Uterus (tissue), 4 donors: ENCODE measurements at places on chromosomes 1 and 21.

- no peaks in the 10 kb centered on the region for H3K36me3 ChIP-seq
- H3K4me3 ChIP-seq = no peak overlapping the region
- H3K27me3 ChIP-seq = no peaks in the 10 kb centered on the region
- no peak for DNase-seq
- H3K27ac ChIP-seq = peak overlapping the region; percentile 74
Measured at GRCh38 chr1:155960081-155960745, 18.1 kb downstream of the ARHGEF2 start.

- no peak overlapping the region for H3K4me3 ChIP-seq
- H3K36me3 ChIP-seq = no peaks in the 10 kb centered on the region
- DNase-seq = no peak
- H3K27me3 ChIP-seq = no peaks in the 10 kb centered on the region
- H3K4me1 ChIP-seq = no peaks in the 10 kb centered on the region
Measured at GRCh38 chr1:15735304-15736037, 587 bp upstream of the SLC25A34 start.

- H3K27me3 ChIP-seq = no peaks in the 10 kb centered on the region
- DNase-seq = no peak
- H3K4me3 ChIP-seq = no peak overlapping the region
Measured at GRCh38 chr21:24989516-24989915, 617.8 kb downstream of the MRPL39 start.

- no peaks in the 10 kb centered on the region for H3K27me3 ChIP-seq
- H3K4me3 ChIP-seq = no peak overlapping the region
- no peaks in the 10 kb centered on the region for H3K36me3 ChIP-seq
- no peak overlapping the region for H3K27ac ChIP-seq
- H3K4me1 ChIP-seq = no peaks in the 10 kb centered on the region
Measured at GRCh38 chr1:115501476-115501875, 140.3 kb upstream of the VANGL1 start.

GRCh38 chr1:75964760-75965408 is 32.7 kb upstream of the ASB17 start:
- DNase-seq = no peak
- no peak overlapping the region for H3K4me3 ChIP-seq
- H3K27ac ChIP-seq = no peak overlapping the region
- H3K36me3 ChIP-seq = no peaks in the 10 kb centered on the region
- H3K4me1 ChIP-seq = no peaks in the 10 kb centered on the region

DNA sequence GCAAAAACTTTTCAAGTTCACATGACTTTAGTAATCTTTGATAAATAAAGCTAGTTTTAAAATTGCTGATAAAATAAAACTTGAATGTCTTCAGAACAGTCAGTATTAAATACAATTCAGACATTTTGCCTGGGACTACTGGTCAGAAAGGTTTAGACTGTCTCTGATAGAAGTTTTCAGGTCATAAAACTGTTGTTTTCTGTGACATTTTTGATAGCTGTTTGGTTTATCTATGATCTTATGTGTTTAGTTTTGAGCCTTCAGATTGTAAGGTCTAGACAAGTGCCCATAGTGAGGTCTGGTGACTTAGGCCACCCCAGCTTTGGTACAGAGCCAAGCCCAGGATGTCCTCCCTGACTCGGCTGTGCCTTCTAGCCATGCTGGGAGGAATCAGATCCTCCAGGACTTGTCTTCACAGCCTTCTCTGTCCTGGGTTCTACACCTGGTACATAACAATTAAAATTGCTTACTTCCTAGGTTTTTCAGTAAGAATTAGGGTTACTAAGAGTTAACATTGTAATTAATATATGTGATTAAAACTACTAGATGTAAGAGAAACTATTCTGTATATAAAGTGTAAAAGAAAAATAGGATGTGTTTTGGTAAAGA is 15.1 kb upstream of the DNAH14 start:
- H3K4me3 ChIP-seq = no peak overlapping the region
- no peaks in the 10 kb centered on the region for H3K36me3 ChIP-seq
- no peaks in the 10 kb centered on the region for H3K4me1 ChIP-seq
- H3K27ac ChIP-seq = no peak overlapping the region

DNA sequence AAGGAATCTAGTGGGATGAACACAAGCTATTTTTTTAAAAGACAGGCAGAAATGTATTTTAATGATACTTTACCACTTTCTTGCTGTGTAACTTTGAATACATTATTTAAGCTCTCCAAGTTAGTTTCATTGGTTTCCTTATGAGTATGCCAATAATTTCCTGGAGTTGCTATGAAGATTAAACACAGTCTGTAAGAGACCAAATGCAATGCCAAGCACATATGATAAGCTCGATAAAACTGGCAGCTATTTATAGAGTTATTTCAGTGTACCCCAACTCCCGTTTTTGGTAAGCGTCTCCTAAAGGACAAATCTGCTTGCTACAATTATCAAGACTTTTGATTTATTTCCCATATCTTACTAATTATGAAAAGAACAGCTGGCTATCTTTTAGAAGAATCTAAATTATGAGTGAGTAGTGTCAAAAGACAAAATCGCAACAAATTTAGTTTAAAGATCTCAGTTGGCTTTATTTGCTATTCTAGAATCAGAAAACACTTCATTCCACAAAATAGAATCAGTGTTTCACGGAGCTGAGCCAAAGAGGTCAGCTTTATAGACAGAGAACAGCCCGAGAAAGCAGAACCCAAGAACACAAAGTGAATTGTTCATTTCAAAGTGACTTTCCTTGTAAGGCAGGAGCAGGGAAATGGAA is 7.2 kb upstream of the MAP10 start:
- no peak overlapping the region for H3K4me3 ChIP-seq
- H3K27me3 ChIP-seq = no peaks in the 10 kb centered on the region
- H3K36me3 ChIP-seq = no peaks in the 10 kb centered on the region
- no peak for DNase-seq
- no peaks in the 10 kb centered on the region for H3K4me1 ChIP-seq
- no peak overlapping the region for H3K27ac ChIP-seq

- no peaks in the 10 kb centered on the region for H3K4me1 ChIP-seq
- H3K4me3 ChIP-seq = no peak overlapping the region
- H3K27ac ChIP-seq = no peak overlapping the region
- no peaks in the 10 kb centered on the region for H3K36me3 ChIP-seq
Measured at GRCh38 chr1:40684669-40685068, 6.8 kb upstream of the NFYC start.

GRCh38 chr1:155131856-155132255 is 3.8 kb upstream of the SLC50A1 start:
- H3K4me3 ChIP-seq = no peak overlapping the region
- H3K36me3 ChIP-seq = no peaks in the 10 kb centered on the region
- peak overlapping the region; percentile 10 for H3K27ac ChIP-seq
- no peak for DNase-seq

- no peaks in the 10 kb centered on the region for H3K27me3 ChIP-seq
- H3K36me3 ChIP-seq = no peaks in the 10 kb centered on the region
- H3K4me1 ChIP-seq = no peaks in the 10 kb centered on the region
- DNase-seq = no peak
Measured at GRCh38 chr1:82593561-82593960, 792.8 kb downstream of the ADGRL2 start.

DNA sequence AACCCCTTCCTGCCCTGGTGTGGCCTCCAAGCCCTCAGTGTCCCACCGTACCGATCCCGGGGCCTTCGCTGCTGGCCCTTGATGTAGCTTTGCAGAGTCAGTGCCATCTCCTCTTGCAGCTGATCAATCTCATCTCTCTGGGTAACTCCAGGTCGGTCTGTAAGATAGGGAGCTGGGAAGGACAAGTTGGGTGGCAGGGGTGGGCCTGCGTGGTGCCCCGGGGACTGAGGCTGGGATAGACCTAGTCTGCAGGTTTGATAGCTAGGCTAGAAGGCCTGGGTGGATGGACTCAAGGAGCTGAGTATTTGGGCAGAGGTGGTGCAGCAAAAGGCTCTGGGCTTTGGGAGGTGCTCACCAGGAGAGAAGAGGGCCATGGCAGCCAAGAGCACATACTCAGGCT is 4.9 kb downstream of the TOMM40L start:
- no peaks in the 10 kb centered on the region for H3K36me3 ChIP-seq
- H3K27ac ChIP-seq = no peak overlapping the region
- no peak overlapping the region for H3K4me3 ChIP-seq
- no peak for DNase-seq
- peaks cover 8% of the 10 kb centered on the region for H3K4me1 ChIP-seq

- H3K27ac ChIP-seq = no peak overlapping the region
- H3K27me3 ChIP-seq = no peaks in the 10 kb centered on the region
- no peak overlapping the region for H3K4me3 ChIP-seq
Measured at GRCh38 chr1:228727681-228728171, 7.6 kb upstream of the RHOU start.

GRCh38 chr1:54548389-54549044 is 489 bp downstream of the ACOT11 start:
- DNase-seq = no peak
- peak overlapping the region; percentile 78 for H3K27ac ChIP-seq
- peaks cover 4% of the 10 kb centered on the region for H3K4me1 ChIP-seq
- H3K27me3 ChIP-seq = no peaks in the 10 kb centered on the region

GRCh38 chr21:41480086-41480690 is 27.8 kb downstream of the TMPRSS2 start:
- H3K36me3 ChIP-seq = no peaks in the 10 kb centered on the region
- H3K4me3 ChIP-seq = no peak overlapping the region
- DNase-seq = no peak
- H3K27ac ChIP-seq = no peak overlapping the region
- H3K27me3 ChIP-seq = no peaks in the 10 kb centered on the region

DNA sequence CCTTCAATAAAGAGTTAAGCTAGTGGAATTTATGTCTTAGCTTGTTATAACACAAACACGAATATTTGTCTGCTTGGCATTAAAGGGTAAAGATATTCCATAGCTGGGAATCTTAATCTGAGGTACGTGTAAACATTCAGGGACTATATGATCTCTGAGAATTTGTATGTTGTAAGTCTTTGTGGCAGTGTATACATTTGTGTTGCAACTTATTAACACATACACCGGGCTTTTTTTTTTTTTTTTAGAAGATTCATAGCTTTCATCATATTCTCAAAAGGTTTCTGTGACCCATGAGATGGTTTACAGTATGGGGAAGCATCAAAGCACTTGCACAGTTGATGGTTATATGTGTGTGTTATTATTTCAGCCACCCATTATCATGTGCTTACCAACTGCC is 3.0 kb downstream of the GGPS1 start:
- peaks cover 4% of the 10 kb centered on the region for H3K4me1 ChIP-seq
- no peak for DNase-seq

DNA sequence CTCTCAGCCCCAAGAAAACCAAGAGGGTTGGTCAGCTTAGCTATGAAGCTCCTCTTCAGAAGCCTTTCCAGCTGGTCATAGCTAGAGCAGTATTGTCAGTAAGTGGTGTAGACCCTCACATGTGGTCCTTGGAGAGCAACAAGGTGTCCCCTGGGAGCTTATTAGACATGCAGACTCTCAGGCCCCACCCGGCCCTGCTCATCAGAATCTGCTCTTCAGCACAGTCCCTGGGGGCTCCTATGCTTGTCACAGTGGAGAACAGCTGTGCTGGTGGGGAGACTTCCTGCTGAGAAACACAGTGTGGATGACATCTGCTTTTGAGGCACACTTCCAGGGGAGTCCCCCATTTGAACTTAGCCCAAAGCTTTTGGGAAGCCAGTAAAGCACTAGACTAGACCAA is 21.9 kb upstream of the NEK2 start:
- H3K27me3 ChIP-seq = no peaks in the 10 kb centered on the region
- H3K4me1 ChIP-seq = no peaks in the 10 kb centered on the region
- H3K36me3 ChIP-seq = no peaks in the 10 kb centered on the region
- H3K27ac ChIP-seq = no peak overlapping the region
- no peak for DNase-seq

DNA sequence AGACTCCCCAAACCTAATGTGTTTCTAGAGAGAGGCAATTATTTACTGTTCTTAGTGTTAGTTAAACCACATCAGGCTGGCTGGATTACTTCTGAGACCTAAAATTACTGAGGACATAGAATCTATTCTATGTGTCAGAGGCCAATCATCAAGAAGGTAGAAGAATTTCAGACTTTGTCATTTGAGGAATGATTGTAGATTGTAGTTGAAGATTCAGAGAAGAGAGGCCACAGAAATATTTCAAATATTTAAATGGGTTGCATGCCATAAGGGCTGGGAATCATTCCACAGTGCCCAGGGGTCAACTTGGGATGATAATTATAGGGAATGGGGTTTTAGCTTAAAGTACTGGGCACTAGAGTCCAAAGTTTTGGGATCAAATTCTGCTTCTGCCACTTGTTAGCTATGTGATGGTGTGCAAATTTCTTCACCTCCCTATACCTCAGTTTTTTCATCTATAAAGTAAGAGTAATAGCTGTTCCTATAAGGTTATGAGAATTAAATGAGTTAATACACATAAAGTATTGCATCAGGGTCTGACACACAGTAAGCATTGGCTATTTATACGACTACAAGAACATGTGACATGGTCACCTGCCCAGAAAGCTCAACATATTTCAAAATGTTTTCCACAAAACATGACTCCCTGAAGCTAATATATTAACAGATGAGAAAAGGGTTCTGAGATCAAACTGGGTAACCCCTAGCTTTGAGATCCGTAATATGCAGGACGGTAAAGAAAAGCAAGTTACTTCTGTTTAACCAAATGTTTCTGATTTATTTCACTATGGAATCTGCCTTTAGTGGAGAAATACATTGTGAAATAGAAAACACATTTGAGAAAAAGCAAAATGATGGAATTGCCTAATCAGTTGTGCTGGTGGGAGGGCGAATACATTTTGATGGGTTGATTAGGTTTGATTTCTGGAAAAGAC is 69.7 kb upstream of the SPAG17 start:
- H3K4me3 ChIP-seq = no peak overlapping the region
- H3K27me3 ChIP-seq = no peaks in the 10 kb centered on the region
- no peaks in the 10 kb centered on the region for H3K4me1 ChIP-seq
- H3K27ac ChIP-seq = no peak overlapping the region
- no peak for DNase-seq
- H3K36me3 ChIP-seq = no peaks in the 10 kb centered on the region

- no peaks in the 10 kb centered on the region for H3K4me1 ChIP-seq
- no peak overlapping the region for H3K27ac ChIP-seq
- no peaks in the 10 kb centered on the region for H3K27me3 ChIP-seq
- DNase-seq = no peak
- no peaks in the 10 kb centered on the region for H3K36me3 ChIP-seq
- no peak overlapping the region for H3K4me3 ChIP-seq
Measured at GRCh38 chr21:20999659-21000058, 1.4 kb downstream of the NCAM2 start.

DNA sequence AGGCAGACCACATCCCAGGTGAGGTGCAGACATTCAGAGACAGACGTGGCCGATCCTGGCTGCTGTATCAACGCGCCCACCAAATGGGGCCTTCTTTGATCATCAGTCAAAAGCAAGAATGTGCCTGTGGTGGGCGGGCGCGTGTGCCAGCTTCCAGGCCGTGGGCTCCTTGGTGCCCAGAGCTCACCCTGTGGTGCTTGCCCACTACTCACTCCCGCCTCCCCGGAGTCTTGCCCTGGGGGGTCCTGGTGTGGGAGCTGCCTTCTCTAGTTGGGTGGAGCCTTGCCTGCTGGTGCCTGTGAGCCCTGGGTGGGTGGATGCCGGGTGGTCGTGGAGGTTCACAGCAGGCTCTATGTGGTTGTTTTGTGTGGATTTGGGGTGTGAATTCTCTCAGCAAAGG is 70.6 kb downstream of the SKI start:
- H3K4me3 ChIP-seq = no peak overlapping the region
- H3K27me3 ChIP-seq = no peaks in the 10 kb centered on the region
- H3K36me3 ChIP-seq = no peaks in the 10 kb centered on the region
- H3K4me1 ChIP-seq = no peaks in the 10 kb centered on the region
